Epithelial cell of esophagus (primary cell): ENCODE measurements at places on chromosomes 6 and 20.

GRCh38 chr20:50066161-50066834 lies 46.7 kb downstream of the UBE2V1 start:
- DNase-seq, result no peak

- no peak for DNase-seq
These were observed 11.2 kb downstream of the CD83 start for GRCh38 chr6:14128746-14129145.

- no peak for DNase-seq
These were observed 90.0 kb downstream of the PRND start for GRCh38 chr20:4811661-4812181.

DNA sequence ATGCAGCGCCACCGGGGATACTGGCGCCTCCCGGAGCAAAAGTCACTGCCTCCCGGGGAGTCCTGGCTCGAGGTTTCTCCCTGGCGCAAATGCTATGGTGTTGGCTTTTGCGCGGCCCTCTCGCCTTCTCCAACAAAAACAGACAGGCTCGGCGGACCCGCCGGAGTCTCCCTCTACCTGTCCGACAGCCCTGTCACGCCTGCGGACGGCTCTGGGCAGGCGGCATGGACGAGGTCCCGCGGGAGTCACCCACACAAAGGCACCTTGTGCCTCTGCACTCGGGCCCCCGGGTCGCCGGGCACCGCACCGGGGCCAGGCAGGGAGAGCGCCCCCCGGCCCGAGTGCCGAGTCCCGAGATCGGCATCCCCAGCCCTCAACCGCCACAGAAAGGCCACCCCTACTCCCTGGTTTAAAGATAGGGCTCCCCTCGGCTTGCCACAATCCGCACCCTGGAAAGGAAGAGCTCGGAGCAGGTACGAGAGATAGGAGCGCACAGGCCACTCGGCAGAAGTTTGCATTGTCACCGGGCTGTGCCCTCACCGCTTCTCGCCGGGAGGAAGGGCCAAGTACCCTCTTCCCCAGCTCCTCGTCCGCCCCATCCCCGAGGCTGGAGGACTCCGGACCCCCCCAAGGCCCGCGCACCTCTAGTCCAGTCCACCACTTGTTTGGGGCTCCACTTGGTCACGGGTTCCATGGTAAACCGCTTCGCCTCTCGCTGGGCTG lies 903 bp downstream of the CNKSR3 start:
- peak; percentile 37 for DNase-seq

GRCh38 chr20:49385465-49385864 lies 97.0 kb downstream of the KCNB1 start:
- peak; percentile 30 for DNase-seq

GRCh38 chr6:53360093-53360912 lies 11.6 kb upstream of the ELOVL5 start:
- DNase-seq, result no peak

DNA sequence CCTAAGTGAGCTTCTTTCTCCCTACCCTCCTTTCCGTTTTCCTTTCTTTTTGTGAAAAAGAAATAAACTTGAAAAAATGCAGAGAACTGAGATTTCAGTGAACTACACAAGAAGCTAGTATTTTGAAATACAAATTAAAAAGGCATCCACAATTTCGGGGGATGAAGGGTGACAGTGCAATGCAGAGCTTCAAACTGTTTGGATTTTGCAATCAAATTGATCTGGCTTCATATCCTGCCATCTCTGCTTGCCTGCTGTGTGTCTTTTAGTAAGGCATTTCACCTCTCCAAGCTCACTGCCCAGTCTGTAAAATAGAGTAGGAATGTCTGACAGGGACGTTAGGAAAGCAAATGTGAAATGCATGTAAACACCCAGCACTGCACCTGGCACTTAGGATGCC lies 258.0 kb downstream of the HACE1 start:
- DNase-seq, result no peak

- no peak for DNase-seq
These were observed 175.0 kb upstream of the PRDM1 start for GRCh38 chr6:105911106-105911629.

- peak; percentile 16 for DNase-seq
These were observed 38.9 kb downstream of the EYS start for GRCh38 chr6:65667916-65668656.

GRCh38 chr6:96687121-96687520 lies 124.2 kb downstream of the FHL5 start:
- DNase-seq, result no peak

DNA sequence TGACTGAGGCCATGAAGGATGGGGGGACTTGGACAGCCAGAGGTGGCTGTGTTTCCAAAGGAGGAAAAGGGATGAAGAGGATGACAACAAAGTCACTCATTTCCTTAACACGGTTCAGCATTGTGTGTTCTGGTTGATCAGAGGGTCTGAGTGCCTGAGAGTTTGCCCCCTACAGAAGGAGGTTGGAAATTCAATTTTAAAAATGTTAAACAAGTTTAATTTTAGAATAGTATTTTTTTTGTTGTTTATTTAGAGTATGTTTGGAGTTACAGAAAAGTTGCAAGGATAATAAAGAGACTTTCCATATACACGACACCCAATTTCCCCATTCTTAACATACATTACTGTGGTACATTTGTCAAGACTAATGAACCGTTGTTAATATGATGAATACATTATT lies 10.3 kb upstream of the VAPB start:
- DNase-seq, result no peak

GRCh38 chr6:157075549-157076450 lies 247.5 kb downstream of the TMEM242 start:
- peak; percentile 43 for DNase-seq

DNA sequence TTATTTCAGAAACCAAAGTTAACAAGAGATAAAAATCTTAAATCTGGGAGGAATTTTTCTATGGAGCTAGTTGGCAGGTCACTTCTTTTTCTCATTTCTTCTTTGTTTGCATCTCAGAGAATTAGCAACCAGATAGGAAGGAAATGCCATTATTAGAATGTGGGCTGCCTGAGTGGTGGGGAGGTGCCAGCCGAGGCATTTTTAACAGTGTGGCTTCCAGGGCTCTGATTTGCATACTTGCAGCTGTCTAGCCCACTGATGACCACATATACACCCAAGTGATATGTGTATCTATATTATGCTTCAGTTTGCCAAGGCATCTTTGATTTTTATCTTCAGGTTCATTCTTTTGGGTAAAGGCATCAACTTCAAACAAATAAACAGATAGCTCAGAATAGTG lies 206.7 kb downstream of the CLIC5 start:
- DNase-seq, result no peak

- peak; percentile 66 for DNase-seq
These were observed 34.3 kb upstream of the ZBP1 start for GRCh38 chr20:57654363-57654997.

GRCh38 chr6:17869753-17870050 lies 117.7 kb downstream of the KIF13A start:
- DNase-seq, result no peak

- DNase-seq, result no peak
These were observed 100.8 kb downstream of the CEBPB start for GRCh38 chr20:50291254-50292078.

GRCh38 chr6:114049367-114049966 lies 78.5 kb upstream of the HDAC2 start:
- peak; percentile 14 for DNase-seq

GRCh38 chr6:16518265-16518664 lies 243.0 kb downstream of the ATXN1 start:
- no peak for DNase-seq

GRCh38 chr6:79330704-79331103 lies 96.2 kb upstream of the HMGN3 start:
- DNase-seq, result peak; percentile 60

- peak; percentile 36 for DNase-seq
These were observed 1.2 kb downstream of the NCOA5 start for GRCh38 chr20:46088409-46089166.

- DNase-seq, result no peak
These were observed 10.6 kb upstream of the CCN5 start for GRCh38 chr20:44704551-44704971.

GRCh38 chr6:142567461-142567860 lies 265.7 kb downstream of the ADGRG6 start:
- DNase-seq, result no peak
